Right cardiac atrium (tissue), 5 donors: ENCODE measurements at places on chromosomes 7 and 10. TPM values are rescaled to one million over a fixed set of nuclear protein-coding genes. Genes with fewer than 3 reads are reported as not detected.

The SLC13A1 gene
- total RNA-seq = not detected

GRCh38 chr7:8579661-8580194 lies 146.3 kb downstream of the NXPH1 start:
- no peak for DNase-seq

DNA sequence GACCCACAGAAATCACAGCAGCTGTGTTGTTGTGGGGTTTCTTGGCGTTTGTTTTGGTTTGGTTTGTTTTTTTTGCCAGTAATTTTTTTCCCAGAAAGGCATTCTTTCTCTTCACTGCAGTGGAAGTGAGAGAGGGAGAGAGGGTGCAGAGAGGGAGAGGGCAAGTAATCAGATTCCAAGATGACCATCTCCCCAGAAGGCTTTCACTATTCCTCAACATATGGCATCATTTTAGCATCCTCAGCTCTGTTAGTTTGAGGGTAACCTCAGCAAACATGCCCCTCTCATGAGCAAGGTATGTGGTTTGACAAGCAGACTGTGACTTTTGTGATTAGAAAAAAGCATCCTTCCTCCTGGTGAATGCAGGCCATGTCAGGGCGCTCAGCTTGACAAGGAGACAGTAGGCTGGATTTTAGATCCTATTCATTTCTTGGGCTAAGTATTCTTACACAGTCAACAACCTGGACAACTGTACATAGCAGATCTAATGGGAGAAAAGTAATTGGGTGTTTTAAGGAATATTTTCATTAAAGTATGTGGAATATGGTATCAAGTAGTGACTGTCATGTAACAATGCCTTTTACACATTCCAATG lies 86.3 kb upstream of the PIK3CG start:
- DNase-seq = no peak

- DNase-seq = no peak
These were observed 452.5 kb downstream of the PLXNA4 start for GRCh38 chr7:132123773-132124172.

- no peak for DNase-seq
These were observed 809.0 kb downstream of the NRG3 start for GRCh38 chr10:82683945-82684344.
